ENCODE measurements at places on chromosomes 12 and 14.

GRCh38 chr12:71642264-71642663 is 21.4 kb downstream of the ZFC3H1 start:
- no peak for DNase-seq

GRCh38 chr12:4047421-4047820 is 174.2 kb upstream of the PARP11 start:
- DNase-seq, result no peak

DNA sequence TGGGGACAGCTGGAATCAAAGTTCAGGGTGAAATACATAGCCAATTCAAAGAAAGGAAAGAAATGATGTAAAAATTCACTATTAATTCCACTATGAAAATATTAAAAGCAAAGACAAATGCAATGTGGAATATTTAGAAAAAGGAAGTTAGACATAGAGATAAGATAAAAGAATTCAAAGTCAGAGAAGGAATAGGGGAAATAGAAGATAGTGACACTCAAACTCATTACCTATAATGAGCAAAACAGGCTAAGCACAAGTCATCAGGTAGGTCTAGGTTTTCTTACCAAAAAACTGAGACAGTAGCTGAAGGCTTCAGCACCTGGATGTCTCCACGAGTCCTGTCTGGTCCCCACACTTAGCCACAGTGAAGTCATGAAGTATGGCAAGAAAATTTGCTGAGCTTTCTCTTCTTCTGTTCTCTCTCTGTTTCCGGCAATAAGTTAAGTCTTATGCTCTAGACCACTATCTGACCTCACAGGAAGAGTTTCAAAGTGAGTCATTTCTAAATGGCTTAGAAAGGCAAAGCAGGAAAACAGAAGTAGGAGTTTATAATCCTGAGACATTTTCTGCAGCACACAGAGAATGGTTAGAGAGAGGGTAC is at the start of gene C3AR1:
C3AR1 (minus strand) TSS at position 369 of the 604 bp plus-strand sequence. CDS start 6,174 bp downstream, outside the sequence.
- no peak for DNase-seq

DNA sequence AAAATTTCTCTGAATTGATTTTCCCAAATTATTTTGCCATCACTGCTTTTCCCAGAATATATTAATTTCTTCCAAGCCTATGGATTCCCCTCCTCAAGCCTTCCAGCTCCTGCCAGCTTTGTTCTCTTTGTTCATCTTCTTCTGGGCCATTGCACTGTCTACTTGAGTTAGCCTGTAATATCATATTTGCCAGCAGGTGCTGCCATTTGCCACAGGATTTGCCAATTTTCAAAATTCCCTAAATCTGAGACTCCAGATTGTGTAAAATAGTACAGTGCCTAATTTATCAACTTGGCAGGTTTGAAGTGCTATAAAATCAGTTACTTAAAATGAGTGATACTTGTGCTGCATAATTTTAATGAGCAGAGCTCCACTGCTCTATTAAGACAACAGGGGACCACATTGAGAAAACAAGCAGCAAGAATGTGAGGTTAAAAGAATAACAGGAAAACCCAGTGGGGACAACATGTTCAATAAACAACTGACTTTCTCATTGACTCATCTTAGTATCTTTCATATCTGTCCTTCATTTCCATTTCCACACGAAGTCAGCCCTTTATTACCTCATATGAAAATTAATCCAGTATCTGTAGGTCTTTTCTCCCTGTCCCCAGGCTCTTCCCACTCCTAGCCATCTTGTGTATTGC is 84.6 kb upstream of the CCDC196 start:
- peak; percentile 2 for DNase-seq

GRCh38 chr14:93019970-93020369 is 95.8 kb downstream of the ITPK1 start:
- no peak for DNase-seq

GRCh38 chr12:20309504-20310148 is 58.7 kb upstream of the PDE3A start:
- no peak for DNase-seq

DNA sequence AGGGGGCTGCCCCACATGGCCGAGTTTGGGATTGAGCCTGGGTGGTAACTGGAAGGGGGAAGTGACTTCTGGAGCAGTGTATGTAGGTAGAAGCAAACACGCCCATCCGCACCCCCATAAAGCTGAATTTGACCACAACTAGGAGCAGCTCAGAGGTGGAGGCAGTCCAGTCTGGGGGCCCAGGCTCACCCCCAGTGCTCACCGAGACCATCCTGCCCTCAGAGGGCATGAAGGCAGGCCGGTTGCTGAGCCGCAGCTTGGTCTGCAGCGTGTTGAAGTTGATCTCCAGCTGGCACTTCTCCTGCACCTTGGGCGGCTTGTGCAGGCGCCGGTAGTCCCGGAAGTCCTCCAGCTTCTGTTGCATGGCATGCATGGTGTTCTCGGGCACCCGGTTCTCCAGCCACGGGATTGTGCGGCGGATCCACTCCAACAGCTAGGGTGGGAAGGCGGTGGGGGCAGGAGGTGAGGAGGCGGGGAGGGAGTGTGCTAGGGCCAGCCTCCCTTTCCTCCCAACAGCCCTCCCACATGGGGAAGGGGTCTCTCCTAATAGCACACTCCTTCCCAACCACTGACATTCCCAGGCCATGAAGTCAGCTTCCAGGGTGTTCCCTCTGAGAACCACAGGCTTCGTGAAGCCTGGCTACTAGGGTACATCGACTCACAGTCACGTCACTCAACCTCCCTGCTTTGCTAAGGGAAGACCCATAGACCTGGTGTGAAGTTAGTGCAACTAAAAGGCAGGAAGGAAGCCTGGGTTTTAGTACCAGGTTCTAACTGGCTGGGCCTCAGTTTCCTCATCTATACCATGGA is 87.0 kb downstream of the ACTN1 start:
- peak; percentile 79 for DNase-seq

DNA sequence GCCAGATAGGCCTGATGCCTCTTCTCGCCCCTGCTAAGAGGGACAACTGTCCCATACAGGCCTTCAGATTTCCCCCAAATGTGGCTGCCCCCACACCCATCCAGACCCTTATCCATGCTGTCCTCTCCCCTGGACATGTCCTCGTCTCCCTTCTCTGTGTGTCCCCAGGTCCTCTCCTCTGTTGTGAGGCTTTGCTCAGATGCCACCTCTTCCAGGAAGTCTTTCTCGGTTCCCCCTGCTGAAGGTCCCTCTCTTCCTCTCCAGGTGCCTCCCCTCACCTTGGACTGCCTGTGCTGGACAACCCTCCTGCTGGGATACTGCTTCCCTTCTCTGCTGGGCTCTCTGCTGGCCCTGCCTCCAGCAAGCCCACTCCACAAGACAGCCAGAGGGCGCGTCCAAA is 33.7 kb downstream of the BEGAIN start:
- DNase-seq, result no peak

- no peak for DNase-seq
These were observed 16.7 kb downstream of the PNP start for GRCh38 chr14:20485900-20486299.

GRCh38 chr12:80175307-80175930 is 76.1 kb downstream of the OTOGL start:
- DNase-seq, result no peak

- DNase-seq, result no peak
These were observed 40.5 kb downstream of the RASSF3 start for GRCh38 chr12:64650762-64651161.

GRCh38 chr12:46150735-46151134 is 118.1 kb downstream of the SLC38A1 start:
- no peak for DNase-seq

DNA sequence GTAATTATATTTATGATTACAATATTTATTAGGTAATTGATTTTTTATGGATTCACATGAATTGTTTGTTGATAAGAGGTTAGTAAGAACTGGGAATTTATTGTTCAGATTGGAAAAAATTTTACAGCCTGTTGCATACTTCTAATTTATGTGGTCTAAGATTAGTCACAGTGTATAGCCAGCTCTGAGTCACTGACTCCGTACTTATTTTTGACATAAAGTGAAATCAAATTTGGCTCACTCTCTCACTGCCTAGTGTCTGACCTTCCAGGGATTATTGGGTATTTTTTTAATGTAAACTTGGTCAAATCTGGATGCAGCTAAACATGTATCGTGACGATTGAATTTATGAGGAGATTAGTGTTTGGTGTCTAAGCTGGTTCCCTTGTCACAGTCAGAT is 109.3 kb downstream of the PTPRQ start:
- DNase-seq, result peak; percentile 58

DNA sequence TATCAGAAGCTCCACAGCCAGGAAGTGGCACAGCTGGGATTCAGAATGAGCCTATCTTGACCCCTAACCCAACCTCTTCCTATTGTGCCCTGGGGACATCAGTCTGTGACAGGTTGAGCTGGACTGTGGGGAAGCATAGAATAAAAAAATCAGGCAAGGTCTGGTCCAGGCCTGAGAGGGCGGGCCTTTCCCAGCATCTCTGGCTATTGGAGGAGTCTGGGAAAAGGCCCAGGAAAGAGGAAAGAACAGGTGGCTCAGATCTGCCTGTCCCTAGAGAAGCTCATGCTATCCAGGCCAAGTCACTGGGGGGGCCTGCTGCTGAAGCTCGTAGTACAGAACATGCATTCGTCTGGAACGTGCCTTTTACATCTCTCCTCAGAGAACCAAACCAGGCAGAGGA is 100.5 kb downstream of the PPM1H start:
- DNase-seq, result peak; percentile 65

GRCh38 chr12:2732290-2732689 is 62.5 kb upstream of the FKBP4 start:
- no peak for DNase-seq
